GF-D8 (cell line): ENCODE measurements at places on chromosomes 11 and 22.

DNA sequence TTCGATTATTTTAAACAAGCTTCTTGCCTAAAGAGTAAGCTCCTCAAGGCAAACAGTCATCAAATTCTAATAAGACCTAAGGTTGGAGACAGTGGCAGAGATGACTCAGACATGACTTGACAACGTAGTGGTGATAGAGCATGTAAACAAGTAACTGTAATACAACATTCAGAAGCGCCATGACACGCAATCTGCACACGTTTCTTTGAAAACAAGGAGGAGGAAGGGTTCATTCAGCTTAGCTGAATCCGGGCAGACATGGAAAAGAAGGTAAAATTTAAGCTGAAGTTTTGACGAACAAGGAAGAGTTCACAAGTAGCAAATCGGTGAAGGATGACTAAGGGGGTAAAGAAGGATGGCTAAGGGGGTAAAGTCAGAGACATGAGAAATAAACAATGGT is 152.4 kb upstream of the ZC3H12C start:
- no peak for DNase-seq

DNA sequence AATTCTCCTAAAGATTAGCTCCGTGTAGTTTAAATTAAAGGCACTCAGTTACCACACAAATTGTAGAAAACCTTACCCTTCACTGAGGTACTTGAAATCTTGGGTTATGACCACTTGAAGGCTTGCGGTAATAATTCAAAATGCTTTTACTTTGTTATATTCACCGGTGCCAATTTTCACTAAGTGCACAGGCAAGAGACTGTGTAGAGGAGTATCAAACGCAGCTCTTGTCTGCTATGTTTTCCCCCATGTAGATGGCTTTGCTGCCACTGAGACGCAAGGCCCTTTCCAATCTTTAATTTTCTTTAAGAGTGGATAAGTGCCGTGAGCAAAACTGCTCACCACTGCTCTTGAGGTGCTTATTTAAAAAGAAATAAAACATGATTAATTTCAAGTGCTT is 155.8 kb downstream of the CADM1 start:
- no peak for DNase-seq

GRCh38 chr11:73355109-73355508 is 21.1 kb upstream of the RELT start:
- no peak for DNase-seq

DNA sequence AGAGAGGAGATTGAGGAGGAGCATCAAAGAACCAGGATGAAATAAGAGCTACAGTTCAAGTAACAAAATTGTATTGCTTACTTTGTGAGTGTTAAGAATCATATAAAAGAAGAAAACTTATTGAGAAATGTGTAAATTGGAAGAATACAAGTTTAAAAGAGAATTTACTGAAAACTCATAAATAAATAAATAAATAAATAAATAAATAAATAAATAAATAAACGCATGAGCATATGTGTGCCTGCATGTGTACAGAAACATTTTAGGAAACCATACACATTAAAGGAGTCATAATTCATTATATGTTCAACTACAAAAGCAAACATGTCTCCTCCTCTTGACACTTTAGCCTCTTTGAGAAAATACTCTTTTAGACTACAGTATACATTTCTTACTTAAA is 42.6 kb downstream of the CNTN5 start:
- DNase-seq = no peak

DNA sequence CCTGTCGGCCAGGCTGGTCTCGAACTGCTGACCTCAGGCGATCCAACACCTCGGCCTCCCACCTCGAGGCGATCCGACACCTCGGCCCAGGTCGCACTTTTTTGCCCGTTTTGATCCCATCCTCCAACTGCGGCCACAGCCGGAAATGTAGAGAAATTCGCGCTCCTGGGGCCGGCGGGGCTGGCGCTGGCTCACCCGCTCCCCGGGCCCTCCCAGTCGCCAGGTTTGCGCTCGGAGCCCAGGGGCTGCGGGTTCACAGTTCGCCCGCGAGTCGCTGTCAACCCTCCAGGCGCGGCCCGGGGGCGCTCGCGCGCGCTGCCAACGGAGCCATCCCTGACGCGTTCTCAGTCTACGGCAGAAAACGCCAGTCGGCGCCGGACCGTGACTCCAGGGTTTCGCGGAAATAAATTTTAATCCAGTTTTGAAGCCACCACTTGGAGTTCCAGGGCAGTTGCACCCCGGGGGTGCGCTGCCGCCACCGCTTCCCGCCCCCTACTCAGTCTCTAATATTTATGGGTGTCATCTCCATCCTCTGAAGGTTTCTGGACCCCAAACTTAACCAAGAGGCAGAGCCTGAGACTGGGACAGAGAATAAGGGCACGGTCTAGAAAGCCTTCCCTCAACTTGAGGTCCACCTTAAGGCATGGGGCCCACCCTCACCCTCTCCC is 1.5 kb upstream of the KLHDC7B start:
- DNase-seq = peak; percentile 2

DNA sequence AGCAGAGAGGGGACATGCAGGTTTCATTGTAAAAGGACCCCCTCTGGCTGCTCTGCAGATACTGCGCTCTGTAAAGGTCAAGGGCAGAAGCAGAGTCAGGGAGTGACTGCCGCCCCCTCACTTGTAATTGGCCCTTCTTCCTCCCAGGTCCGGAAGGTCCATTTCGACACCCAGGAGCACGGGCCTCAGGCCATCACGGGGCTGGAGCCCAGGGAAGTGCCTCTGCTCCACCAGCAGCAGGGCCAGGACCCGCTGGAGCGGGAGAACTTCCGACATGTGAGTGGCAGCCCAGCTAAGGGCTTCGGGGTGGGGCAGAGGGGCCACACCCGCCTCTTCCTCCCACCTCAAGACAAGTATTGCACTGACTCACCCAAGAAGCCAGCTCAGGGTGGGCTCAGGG is 24.0 kb upstream of the LRRC10B start:
- no peak for DNase-seq

DNA sequence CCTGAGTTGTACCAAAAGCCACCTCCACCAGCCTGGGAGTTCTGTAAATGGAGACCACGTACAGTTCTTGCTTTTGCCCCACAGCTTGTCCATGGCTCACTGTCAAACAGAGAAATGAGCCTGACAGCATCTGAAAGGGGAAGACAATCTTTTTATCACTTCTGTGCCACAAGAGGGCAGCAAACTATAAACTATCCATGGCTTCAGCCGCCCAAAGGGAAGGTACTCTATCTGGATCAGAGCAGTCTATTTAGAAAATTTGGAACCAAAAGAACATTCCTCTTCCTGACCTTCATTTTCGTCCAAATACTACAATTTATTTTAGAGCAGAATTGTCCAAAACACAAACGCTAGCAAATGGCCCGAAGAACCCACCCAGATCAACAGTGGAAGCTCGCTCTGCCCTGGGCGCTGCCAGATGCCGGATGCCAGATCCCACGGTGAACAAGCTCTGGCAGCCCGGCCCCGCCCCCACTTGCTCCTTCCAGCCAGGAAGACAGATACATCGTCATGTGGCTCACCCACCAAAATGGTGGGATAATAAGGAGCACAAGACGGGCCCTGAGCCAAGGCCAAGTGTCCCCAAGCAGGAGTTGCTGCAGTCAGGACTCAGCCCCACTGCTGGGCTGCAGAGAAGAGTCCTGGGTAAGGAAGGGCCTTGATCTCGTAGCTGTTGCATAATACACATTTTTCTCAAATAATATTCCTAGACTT is 23.9 kb upstream of the SCGB1A1 start:
- DNase-seq = peak; percentile 66

DNA sequence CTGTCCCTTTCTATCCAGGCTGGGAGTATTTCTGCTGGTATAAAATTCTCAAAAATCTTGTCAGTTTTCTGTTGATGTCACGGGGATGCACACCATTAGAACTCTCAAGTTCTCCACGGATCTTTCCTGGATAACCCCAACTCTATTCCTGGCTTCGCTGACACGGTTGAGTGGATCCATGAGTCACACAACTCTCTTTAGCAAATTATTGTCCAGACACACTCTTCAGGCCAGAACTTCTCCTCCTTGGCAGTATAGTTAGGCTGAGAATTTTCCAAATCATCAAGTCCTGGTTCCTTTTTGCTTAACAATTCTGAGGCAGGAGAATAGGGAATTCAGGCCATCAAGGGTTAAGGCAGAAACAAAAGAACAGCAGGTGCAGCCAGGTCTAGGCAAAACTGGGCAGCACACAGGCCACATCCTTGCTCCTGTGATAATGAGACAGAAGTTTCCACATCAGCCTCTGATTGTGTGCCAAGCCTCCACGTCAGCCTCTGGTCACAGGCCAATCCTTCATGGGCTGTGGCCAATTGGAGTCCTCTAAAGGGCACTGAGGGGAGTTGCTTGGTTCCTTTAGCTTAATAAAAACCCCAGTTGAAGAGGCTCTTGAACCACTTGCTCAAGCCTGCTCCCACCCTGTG is 5.7 kb upstream of the ACAT1 start:
- DNase-seq = no peak

GRCh38 chr11:10639350-10639749 is 54.2 kb downstream of the IRAG1 start:
- no peak for DNase-seq

DNA sequence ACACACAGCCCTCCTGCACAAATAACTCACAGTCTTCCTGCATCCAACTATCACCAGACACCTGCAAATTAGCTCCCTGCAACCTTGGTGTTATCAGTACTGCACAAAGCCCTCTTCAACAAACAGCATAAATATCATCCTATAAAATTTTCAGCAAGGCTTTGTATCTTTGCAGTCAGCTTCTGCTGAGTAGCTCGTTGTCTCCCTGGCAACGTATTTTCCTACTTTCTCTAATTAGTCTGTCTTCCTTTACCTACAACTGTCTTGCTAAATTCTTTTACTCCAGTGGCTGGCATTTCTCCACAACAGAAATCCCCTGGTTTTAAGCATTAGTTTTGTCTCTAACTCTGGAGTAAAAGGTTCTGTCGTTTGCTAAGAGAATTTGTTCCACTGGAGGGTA is 3.9 kb downstream of the OR8D4 start:
- DNase-seq = no peak

DNA sequence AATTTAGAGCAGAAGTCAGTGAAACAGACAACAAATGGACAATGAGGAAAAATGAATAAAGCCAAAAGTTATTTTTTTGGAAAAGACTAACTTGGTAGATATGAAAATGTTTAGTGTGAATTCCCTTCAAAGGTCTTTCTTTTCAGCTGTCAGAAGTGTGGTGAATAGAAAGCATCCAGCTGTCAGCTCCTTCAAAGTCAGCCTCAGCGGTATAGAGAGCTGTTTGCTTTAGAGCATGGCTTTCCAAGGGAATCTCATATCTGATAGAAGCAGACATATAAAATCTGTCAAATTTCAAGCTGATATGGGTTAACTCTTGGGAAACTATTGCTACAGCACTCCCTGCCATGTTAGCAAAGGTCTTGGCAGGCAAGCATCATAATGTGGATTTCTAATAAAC is 309.3 kb downstream of the CASP12 start:
- DNase-seq = no peak

DNA sequence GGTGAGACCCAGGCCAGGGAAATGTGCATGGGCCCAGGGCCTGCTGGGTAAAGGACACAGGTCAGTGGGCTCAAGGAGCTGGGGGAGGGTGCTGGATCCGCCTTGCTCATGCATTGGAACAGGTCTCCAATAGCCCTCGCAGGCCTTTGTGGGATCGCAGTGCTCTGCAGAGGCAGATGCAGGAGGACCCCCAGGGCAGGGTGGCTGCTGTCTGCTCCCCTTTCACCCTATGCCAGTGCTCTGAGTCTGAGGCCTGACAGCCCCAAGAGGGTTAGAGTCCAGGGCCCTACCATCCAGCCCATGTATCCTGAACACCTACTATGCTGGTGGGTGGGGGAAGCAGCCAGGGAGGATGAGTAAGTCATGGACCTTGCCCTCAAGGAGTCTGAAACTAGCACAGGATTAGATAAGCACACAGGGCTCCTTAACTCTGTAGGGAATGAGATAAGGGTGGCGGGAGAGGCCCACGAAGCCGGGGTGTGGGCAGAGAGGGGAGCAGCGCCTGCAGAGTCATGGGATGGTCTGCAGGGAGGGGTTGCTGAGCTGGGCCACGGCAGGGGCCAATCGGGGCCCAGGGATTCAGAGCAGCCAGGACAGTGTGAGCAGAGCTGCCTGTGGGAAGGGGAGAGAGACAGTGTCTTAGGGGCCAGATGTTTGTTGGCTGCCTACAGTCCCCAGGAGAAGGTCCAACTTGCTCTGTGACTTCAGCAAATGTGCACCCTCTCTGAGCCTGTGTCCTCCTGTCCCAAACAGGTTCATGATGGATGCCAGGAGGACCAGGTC is 10.5 kb upstream of the EHD1 start:
- DNase-seq = no peak

- DNase-seq = no peak
Observed at GRCh38 chr11:113563766-113564526, 88.7 kb upstream of the DRD2 start.

- no peak for DNase-seq
Observed at GRCh38 chr11:72776117-72776843, 17.6 kb downstream of the STARD10 start.

DNA sequence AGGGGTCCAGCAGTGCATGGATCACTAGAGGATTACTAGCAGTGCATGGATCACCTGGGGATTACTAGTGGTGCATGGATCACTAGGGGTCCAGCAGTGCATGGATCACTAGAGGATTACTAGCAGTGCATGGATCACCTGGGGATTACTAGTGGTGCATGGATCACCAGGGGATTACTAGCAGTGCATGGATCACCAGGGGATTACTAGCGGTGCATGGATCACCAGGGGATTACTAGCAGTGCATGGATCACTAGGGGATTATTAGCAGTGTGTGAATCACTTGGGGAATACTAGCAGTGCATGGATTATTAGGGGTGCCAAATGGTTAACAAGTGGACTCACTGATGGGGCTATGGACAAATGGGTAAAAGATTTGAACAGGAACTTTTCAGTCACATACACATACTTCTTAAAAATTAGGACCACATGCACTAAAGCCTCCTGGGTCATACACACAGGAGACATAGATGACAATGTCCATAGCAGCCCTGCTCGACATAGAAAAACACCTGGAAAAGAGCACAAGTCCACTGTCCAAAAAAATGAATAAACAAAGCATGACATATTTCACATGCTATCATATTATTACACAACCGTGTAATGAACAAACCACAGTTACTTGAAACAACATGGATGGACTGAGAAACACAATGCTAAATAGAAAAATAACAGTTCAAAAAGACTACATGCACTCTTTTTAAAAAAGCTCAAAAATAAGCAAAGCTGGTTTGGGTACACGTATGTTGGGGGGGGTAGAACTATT is 109.8 kb downstream of the CD44 start:
- no peak for DNase-seq

DNA sequence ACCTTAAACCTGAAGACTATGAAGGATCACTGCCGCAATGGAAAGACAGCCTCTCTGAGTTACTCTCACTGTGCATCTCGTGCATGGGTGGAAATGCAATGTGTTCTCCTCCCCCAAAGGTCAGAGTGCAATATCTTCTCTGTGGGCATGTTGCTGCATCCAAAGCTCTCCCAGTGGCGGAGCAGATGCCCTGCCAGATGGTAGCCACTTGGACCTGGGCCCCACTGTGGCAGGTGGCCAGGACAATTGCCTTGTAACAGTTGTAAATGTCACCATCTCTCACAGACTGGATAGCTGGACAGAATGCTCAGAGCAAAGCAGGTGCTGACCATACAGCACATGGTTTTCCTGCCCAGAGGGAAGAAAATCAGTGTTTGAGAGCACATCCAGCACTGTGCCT is 542.0 kb downstream of the FAM181B start:
- no peak for DNase-seq
